CD8-positive, alpha-beta T cell (primary cell): ENCODE measurements at places on chromosomes 16 and 17.
A peak's percentile ranks its signal among the peaks of the same experiment; 100 is the strongest.

GRCh38 chr16:9328411-9328810 is 237.0 kb downstream of the HAPSTR1 start:
- DNase-seq = no peak

- no peak for DNase-seq
These were observed 8.2 kb downstream of the FMNL1 start for GRCh38 chr17:45229681-45230409.

- DNase-seq = no peak
These were observed 6.4 kb downstream of the LIMD2 start for GRCh38 chr17:63693411-63694113.

DNA sequence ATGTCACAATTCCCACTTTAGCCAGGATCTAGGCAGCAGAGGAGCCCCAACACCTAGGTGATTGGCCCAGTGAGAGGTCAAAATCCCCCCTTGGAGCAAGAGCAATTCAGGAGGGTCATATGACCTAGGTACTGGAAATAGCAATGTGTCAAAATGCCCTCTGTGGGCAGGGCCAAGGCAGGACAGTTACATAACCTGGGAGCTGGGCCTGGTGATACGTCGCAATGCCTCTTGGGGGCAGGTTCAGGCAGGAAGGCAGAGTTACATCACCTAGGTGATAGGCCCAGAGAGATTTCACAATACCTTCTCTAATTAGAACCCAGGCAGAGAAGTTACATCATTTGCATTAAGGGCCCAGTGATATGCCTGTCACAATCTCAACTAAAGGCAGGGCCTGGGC is 1906.3 kb downstream of the TP53TG3F start:
- no peak for DNase-seq

GRCh38 chr17:57355090-57355859 is 99.0 kb downstream of the MSI2 start:
- DNase-seq = no peak

DNA sequence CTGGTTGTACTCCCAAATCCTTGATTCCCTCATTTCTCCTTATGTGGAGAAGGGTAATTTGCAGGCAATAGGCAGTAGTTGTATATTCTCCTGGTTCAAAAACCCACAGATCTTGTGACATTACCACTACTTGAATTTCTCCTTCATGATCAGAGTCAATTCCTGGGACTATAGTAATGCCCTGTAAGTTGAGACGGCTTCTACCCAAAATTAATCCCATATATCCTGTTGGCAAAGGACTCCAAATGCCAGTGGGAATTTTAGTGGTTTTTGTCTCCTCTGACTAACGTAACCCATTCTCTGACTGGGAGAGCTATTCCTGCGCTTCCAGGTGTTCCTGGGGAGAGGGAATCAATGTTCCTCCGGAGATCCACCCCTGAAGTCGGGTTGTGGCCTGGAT is 11.6 kb upstream of the ZNF689 start:
- no peak for DNase-seq

GRCh38 chr17:70049801-70050591 is 25.0 kb upstream of the KCNJ16 start:
- no peak for DNase-seq

DNA sequence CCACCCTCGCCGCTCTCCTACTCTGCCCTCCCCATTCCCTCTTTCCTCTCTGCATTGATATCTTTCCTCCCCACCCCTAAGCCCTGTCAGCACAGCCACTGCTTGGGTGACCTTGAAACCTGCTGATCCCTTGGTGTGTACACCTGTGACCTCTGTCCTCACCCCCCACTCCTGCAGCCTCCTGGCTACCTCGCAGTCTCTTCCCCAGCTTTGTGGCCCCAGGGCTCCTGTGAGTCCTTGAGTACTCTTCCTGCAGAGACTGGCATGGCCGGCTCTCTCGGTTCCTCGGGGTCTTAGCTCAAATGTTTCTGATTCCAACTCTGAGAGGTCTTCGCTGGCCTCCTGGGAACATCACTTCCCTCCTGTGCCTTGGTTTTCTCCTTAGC is 31.7 kb downstream of the ADCY7 start:
- no peak for DNase-seq

DNA sequence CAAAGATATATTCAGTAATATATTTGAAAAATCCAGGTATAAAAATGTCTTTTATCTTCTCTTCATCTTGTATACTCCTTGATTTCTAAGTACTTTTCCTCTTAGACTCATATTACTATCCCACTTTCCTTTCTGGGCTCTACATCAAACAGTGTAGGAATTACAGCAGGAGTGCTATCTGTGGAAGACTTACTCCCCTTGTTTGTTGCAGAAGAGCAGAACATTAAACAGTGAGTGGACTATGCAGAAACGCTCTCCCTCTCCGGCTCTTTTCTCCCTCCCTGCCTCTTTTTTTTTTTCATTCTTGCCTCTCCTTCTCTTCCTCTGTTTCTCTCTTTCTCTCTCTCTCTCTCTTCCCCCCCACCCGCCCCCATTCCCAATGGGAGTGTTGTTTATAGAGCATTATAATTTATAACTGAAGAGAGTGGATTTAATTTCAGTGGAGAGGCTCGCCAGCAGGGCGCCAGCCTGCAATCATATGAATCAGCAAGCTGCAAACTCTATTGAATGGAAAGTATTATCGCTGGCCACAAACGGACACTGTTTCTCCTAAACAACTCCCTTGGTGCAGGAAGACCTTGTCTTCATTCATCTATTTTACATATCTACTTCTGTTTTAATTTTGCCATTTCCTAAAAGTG is 242.3 kb upstream of the TBX2 start:
- DNase-seq = no peak

- DNase-seq = no peak
These were observed 4.8 kb downstream of the MAP2K3 start for GRCh38 chr17:21289175-21289901.

- peak; percentile 93 for DNase-seq
These were observed 106.2 kb downstream of the XYLT1 start for GRCh38 chr16:17364319-17365210.

DNA sequence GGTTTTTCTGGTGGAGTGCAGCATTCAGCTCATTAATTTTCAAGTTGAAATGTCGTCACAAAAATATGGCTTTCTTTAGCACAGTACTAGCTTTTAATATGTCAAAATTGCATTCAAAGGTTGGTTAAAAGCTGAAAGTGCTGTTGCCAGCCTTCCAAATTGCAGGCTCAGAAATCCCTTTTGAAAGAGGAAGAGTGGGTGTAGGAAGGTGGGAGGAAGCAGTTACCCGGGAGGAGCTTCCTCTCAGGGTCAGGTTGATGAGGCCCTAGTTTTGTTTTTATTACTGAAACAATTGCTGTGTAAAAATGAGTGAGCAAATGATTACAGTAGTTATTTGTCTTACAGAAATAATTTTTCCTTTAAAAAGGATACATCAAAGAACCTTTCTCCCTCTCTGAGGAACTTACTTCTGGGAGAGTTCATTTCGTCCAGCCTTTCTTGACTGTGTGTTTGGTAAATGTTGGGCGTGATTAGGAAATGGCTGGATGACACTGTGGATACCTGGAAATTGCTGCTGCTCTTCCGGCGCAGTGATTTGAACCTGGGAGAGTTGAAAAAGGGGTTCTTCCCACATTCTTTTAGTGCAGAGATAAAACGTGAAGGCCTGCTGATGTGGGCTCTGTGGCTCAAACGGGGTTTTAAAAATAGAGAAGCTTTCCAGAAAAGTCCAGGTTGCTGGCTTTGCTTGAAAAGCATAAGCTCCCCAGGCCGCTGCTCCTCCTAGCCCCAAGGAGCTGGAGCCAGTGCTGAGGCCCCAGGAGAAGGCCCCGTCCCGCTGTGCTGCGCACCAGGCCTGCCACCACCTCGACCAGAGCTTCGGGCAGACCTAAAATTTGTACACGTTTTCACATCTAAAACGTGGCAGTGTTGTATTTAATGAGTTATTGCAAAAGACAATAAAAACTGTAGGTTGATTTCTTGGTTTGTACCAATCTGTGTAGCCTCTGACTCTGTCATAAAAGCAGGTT is 41.7 kb downstream of the SEC14L1 start:
- DNase-seq = no peak

- DNase-seq = no peak
These were observed 12.1 kb downstream of the ACLY start for GRCh38 chr17:41906465-41907184.

DNA sequence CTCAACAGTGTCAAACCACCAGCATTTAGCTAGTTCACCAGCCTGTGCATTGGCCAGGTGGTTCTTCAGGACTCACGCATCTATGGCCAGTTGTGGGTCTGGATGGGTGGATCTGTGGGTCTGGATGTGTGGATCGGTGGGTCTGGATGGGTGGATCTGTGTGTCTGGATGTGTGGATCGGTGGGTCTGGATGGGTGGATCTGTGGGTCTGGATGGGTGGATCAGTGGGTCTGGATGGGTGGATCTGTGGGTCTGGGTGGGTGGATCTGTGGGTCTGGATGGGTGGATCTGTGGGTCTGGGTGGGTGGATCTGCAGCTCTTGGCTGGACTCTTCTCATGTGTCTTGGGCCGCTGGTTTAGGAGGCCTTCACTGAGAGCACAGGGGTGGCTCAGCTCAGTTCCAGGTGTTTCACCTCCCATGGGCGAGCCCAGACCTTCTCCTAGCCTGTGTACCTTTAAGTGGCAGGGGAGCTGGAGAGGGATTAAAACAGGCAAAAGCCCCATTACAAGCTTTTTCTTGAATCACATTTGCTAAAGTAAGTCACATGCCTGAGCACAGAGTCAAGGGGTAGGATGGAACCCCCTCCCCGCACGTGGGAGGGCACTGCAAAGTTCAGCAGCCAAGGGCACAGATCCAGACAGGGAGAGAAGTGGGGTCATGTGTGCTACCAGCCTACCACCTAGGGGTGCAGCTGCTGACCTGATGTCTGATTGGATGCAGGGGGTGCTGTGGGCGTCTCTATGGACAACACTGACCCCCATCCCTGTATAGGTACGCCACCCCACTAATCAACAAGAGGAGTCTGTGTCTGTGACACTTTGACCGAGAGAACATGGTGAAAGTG is 3.4 kb upstream of the NUBP1 start:
- no peak for DNase-seq

- DNase-seq = no peak
These were observed 16.7 kb downstream of the CA5A start for GRCh38 chr16:87919681-87919994.

- DNase-seq = no peak
These were observed 33.7 kb upstream of the TNRC6C start for GRCh38 chr17:77924757-77925336.

GRCh38 chr17:16920628-16921020 is 51.3 kb downstream of the TNFRSF13B start:
- no peak for DNase-seq

- DNase-seq = no peak
These were observed 8.3 kb downstream of the UBALD1 start for GRCh38 chr16:4606354-4606753.

GRCh38 chr17:15086776-15087295 is 178.3 kb downstream of the PMP22 start:
- DNase-seq = no peak

- no peak for DNase-seq
These were observed 30.7 kb downstream of the TMC7 start for GRCh38 chr16:19014461-19014860.

GRCh38 chr16:72024862-72025382 is 16.4 kb downstream of the DHODH start:
- DNase-seq = no peak

- DNase-seq = no peak
These were observed 13.9 kb upstream of the WNT3 start for GRCh38 chr17:46832331-46832821.

GRCh38 chr17:82449131-82449882 is 1.2 kb downstream of the CYBC1 start:
- peak; percentile 67 for DNase-seq

GRCh38 chr17:40349895-40350688 is 14.4 kb downstream of the GJD3 start:
- peak; percentile 20 for DNase-seq

- peak; percentile 81 for DNase-seq
These were observed 82.7 kb upstream of the CREBBP start for GRCh38 chr16:3963203-3963602.

GRCh38 chr17:75130632-75131277 is 787 bp downstream of the NT5C start:
- peak; percentile 73 for DNase-seq

GRCh38 chr17:37089956-37090355 is 141.2 kb downstream of the AATF start:
- DNase-seq = peak; percentile 58

GRCh38 chr17:46815474-46816353 is 2.8 kb downstream of the WNT3 start:
- no peak for DNase-seq

DNA sequence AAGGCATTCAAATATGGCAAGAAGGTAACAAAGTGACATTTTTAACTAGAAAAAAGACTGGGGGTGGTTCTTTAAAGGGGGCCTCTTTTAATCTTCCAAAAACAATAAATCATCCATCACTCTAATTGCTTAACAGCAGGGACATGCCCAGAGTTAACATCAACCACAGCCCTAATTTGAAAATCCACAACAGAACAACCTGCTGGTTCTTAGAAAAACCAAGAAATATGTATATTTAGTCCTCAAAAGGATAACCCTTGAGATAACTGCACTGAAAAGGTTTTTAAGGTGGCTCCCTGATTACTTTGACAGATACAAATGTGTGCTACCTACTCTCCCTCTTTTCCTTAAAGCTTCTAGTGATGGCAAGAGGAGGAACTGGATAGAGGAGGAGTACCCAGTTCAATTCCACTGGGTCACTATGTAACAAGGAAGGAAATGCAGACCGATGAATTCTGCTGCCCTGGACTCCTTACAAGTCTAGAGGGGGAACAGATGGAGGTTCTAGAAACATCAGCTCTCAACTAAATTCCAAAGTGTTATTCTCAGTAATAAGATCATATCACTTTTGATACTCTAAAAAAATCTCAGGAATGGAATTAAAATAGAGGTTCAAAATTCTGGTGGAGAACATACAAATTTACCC is 54.3 kb downstream of the N4BP1 start:
- no peak for DNase-seq

DNA sequence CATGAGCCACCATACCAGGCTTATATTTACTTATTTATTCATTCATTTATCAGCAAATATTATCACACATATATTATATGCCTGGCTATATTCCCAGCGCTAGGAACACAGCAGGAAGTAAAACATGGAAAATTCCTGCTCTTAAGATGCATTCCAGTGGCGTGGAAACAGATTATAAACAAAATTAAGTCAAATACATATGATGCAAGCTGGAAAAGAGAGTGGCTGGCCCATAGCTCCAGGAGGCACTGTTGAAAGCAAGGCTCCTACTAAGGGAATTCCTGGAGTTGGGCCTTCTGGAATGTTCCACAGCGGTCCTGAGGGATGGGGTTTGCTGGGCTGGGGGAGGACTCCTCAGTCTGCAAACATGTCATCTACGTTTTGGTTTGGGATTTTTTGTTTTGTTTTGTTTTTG is 18.4 kb downstream of the ADCY9 start:
- DNase-seq = no peak

- no peak for DNase-seq
These were observed 16.8 kb downstream of the PIEZO1 start for GRCh38 chr16:88768071-88768783.

DNA sequence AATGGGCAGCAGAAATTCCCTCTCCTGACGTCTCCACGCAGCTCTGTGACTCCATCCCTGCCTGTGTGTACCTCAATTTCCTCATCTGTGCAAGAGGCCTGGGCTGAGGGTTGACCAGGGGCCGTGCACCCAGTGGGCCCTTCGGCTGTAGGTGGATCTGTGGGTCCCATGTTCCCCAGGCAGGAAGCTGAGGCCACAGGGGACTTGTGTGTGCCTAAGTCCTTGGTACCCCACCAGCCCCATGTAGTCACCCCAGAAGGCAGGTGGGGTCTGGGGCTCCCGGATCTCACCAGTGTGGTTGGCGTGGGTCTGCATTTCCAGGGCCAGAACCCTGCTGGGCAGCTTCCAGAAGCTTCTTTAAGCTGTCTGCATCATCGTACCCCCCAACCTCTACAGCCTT is 177.4 kb upstream of the GSE1 start:
- DNase-seq = no peak
